ENCODE measurements at places on chromosomes 6 and 20.

DNA sequence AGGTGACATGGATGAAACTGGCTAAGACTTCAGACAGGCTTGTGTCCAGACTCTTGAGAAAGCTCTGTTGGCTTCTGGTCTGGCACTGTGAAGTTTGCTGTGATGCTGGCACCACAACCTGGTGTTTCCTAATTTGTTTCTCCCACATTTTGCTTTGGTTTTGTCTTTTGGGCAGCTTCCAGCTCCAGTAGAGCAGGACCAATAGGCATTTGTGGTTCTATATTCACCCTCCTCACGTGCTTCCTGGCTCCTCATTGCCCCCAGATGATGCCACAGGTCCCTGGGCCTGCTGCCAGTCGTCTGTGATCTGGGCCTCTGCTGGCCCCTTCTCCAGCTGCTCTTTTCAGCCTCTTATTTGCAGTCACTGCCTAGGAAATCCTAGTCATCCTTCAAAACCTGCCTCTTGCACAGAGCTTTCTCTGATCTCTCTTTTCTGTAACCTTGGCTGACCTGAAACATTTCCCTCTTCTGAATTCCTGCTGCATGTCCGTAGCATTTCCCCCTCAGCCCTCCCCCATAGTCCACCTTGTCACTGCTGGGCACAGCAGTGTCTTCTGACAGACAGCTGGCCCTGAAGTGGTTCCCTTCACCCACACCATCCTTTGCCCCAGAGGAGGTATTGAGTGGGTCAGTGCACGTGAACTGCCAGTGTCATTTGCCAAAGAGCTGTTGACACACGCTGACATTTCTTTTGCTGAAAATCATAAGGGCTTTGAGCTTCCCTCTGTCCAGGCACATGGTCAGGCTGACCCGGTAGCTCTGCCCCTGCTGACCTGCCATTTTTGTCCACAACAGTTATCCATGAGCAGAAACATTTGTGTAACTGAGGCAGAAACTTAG is 63.0 kb downstream of the PTPN1 start:
- DNase-seq: no peak

DNA sequence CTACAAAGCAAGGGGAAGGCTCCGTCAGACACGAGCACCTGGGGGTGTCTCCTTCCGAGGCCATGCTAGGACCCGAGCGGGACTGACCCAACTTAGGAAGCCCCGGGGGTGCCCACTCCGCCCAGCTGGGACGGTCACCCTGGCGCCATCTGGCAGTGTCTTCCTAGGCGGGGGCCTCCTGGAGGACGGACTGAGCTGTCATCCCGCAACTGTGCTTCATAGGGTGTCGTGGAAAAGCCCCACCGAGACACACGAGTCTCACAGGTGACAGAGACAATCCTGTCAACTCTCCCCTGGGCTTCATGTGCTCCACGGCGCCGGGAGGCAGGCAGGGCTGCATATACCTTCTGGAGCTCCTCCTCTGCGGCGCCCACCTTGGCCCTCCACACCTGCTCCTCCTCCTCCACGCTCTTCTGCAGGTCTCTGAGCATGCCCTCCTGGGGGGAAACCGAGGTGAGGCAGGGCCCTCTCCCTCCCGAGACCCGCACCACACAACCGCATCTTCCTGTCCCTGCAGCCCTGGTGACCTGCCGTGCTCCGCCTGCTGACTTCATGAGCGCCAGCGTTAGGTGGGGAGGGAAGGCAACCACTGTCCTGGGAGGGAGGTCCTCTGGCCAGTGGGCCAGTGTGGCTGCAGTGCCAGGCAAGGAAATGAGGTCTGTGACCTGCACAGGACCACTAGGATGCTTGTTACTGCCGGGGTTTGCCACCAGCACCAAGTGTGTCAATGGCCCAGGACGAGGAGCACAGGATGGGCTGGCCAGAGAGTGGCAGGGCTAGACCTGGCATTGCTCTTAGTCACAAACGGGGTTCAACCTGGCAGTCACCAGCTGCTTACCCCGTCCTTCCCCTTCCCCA is 50.7 kb downstream of the DSTN start:
- no peak for DNase-seq

GRCh38 chr6:67009818-67010217 is 1302.8 kb upstream of the EYS start:
- no peak for DNase-seq

DNA sequence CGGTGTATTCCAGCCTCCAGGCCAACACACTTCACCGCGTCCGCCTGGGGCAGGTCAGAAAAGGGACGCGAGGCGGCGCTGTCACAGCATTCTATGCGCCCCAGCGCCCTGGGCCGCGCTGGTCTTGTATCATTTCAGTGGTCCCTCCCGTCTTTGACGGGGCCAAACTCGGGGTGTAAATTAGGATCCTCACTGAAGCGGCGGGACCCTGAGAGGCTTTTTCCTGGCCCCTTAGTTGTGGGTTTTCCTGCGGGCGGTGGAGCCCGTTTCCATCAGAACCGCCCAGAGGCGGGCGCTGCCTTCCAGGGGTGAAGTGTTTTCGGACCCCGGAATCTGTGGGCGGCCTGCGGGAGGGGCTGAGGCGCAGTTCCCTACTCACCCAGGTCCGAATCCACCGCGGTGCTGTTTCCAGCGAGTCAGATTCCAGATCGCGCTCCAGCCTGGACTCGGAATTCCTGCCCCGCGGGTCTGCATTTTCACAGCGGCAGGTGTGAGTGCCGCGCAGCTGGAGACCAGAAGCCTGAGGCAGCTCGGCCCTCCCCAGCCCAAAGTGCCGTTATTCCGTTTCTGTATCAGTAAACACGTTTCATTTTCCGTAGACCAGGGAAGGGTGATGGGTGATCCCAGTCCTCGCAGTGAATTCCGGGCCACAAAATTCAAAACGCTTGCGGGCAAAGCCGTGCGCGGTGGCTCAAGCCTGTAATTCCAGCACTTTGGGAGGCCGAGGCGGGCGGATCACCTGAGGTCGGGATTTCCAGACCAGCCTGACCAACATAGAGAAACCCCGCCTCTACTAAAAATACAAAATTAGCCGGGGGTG is 3.9 kb upstream of the MICB start:
- no peak for DNase-seq

DNA sequence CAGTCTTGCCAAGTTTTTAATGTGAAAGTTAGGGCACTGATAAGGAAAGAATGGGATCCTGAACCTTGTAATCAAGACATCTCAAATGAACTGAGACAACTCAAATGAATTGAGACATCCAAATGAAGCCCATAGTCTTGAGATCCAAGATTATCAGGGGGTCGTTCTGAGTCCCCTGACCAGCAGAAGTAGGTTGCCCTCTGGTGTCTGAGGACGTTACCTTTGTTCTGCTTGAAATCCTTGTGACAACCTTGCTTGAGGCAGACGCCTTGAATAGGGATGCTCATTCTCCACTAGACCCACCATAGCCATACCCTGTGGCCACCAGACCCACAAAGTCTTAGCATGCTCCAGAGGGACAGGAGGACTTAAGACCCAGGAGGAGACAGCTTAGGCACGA is 37.7 kb downstream of the ZBTB9 start:
- DNase-seq: no peak

DNA sequence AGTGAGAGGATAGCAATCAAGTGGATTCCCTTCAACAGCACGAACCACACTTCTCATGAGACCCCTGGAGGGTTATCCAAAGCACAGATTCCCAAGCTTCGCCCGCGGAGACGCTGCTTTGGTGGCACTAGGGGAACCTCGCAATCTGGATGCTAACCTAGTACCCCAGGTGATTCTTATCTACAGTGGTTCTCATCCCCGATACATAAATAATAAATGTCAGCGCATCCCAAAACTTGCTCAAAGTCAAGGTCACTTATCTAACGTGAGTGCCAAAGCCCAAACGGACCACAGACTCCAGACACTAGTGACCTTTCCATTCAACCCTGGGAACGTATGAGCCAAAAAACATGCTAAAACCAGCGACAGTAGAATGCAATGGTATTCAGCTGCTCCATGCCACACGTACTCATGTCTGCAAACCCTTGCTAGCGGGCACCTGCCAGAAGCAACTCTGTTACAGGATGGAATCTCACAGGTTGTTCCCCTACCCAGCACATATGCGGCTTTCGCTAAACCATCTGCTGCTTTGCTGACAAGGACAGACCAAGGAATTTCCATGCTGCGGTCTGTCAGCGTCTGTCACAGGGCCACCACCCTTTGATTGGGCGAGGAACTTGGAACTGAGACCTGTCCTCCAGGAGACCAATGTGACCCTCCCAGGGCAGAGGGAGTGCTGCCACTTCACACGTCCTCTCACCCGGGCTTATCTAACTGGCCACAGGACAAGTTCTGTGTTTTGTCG is 16.8 kb downstream of the MYLK4 start:
- DNase-seq: no peak

DNA sequence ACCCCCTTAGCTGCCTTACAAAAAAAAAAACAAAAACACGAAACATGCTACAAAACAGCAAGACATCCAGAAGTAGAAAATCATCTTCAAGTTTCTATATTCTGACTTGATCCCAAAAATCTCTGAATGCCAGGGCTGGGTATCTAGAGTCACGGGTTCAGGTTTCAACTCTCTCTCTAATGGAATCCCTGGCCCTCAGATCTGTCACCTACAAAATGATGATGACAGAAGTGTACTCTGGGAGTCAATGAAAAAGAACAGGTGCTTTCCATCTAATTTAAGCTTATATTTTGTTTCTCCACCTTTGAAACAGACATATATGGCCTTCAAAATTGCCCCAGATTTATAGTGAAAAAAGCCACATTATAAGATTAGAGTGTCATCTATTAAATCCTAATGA is 18.3 kb downstream of the RTN4IP1 start:
- DNase-seq: no peak

DNA sequence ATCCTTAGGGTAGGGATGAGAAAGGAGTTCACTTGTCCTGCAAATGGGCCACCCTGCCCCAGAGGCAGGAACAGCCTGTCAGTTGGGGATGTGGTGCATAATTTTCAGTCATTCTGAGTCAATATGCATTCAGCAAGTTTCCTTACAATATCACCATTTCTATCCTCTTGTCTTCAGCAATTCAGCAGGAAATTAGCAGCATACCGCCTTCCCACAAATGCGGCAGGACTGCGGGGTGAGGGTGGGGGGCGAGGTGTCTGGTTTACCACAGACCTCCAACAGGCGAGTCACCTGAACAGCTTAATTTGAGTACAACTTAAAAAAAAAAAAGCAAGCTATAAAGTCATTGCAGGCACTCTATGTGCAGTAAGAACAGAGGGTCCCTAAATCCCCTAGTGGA is 126.8 kb downstream of the MAP3K7 start:
- no peak for DNase-seq

- DNase-seq: no peak
These were observed 98.6 kb upstream of the FAM83B start for GRCh38 chr6:54747955-54748354.

DNA sequence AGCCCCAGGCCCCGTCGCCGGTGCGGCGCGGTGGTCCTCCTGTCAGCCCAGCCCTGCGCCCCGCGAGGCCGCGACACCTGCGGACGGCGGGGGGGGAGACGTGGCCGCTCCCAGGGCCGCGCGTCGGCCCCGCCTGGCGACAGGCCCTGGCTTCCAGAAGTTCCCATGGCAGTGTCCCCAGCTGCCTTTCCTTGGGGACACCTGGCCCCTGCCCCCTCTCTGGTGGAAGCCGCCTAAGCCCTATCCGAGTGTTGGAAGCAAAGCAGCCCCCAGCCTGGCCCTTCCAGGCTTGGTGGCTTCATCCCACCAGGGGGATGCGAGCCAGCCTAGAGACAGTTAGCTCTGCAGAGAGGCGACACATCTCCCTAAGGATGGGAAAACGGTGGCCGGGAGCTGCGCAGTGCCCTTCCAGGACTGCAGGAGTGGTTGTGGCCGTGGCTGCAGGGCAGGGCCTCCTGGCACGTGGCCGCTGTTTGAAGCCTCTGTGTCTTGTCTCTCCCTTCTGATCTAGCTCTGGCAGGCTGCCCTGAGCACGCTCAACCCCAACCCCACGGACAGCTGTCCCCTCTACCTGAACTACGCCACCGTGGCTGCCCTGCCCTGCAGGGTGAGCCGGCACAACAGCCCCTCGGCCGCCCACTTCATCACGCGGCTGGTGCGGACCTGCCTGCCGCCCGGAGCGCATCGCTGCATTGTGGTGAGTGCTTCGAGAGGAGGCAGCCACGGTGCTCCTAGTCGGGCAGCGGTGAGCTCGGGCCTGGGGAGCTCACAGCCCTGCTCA is 816 bp downstream of the NPEPL1 start:
- no peak for DNase-seq

DNA sequence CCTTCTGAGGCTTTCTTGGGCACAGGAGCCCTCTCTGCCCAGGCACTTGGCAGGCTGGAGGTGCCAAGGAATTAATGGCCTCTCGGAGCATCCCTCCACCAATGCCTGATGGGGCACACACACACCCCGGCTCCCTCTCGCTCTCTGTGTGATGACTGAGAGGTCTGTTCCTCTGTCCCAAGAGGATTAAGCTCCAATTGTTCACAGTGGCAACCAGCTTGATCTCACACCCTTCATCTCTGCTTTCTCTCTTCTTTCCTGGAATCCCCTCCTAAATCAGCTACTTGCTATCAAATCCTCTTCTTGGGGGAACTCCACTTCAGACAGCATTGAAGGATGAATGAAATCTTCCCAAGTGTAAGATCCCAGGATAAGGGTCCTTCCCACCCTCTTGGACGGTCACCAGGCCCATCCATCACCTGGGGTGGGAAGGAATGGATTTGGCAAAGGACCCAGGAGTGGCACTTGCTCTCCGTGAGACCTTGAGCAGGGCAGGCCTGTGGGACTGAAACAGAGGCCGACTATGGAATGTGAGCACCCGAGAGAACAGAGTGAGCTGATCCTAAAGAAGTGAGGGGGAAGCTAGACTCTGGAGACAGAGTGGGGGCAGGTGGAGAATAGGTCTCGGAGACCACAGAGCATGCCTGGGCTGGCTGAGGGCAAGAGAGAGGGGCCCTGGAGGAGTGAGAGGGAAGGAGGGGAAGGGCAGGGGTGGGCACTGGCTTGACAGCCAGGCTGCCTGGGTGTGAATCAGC is 93.6 kb downstream of the GRM4 start:
- DNase-seq: no peak

DNA sequence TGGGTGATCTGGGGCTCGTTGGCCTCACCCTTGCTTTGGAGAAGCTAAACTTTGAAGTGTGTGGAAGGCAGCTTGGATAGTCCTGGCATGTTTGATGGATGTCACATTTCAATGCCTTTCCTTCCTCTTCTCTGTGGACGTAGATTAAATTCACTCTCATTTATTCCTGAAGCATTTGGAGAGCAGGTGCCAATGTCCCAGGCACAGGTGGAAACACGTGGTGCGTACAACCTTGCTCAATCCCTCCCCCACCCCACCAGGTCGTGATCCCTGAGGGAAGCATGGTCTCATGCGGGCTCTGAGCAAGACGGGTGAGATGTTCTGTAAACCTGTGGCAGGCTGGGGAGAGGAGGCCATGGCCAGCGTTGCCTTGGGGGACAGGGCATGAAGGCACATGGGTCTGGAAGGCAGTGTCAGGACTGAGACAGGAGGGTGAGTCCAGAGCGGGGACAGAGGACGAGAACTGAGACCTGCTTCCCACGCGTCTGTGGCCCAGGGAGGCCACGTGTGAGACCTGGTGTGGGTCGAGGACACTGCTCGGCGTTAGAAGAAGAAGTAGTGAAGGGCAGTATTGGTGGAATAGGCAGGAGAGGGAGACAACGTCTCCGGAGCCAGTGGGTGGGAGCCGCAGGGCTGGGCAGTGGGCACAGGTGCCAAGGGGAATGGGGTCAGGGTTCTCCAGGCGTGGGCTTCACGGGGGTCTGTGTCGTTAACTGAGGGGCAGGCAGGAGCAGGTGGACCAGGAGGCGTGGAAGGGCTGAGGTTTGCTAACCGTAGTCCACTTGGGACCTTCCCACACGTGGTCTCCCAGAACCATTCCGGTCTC is 34.4 kb downstream of the SMOC2 start:
- no peak for DNase-seq

GRCh38 chr6:113586413-113587077 is 270.6 kb upstream of the MARCKS start:
- DNase-seq: no peak
